Upper lobe of right lung (tissue), 1 donor: ENCODE measurements at places on chromosomes 12 and 14. TPM values are rescaled to one million over a fixed set of nuclear protein-coding genes. Genes with fewer than 3 reads are reported as not detected.

- no peaks in the 10 kb centered on the region for H3K36me3 ChIP-seq
- H3K27ac ChIP-seq, result no peak overlapping the region
- no peaks in the 10 kb centered on the region for H3K4me1 ChIP-seq
- no peak for DNase-seq
- no peaks in the 10 kb centered on the region for H3K27me3 ChIP-seq
- no peak overlapping the region for H3K4me3 ChIP-seq
Observed at GRCh38 chr14:38522724-38523123, 266.8 kb upstream of the CLEC14A start.

DNA sequence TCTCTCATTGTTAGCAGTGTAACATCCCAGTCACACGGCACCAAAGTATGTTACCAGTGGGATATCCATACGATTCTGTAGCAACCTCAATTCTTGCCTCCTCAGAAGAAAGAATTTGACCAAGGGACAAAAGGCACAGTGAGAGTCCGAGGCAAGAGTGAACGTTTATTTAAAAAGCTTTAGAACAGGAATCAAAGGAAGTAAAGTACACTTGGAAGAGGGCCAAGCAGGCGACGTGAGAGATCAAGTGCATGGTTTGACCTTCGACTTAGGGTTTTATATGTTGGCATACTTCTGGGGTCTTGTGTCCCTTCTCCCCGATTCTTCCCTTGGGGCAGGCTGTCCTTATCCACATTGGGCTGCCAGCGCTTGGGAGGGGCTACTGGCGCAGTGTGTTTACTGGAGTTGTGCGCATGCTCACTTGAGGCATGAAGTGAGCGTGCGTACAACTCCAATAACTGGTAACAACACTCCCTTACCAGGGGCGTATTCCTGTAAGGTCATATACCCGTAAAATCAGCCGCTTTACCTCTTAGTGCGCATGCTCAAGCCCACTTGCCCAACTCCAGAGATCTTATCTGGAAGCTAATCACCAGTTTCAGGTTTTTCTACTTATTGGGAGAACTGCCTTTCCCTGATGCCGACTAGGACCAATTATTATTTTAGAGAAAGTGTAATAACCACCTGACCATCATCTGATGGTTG lies 71.7 kb downstream of the FAR2 start:
- no peaks in the 10 kb centered on the region for H3K4me1 ChIP-seq
- H3K36me3 ChIP-seq, result no peaks in the 10 kb centered on the region
- no peak overlapping the region for H3K4me3 ChIP-seq
- H3K27ac ChIP-seq, result no peak overlapping the region
- no peaks in the 10 kb centered on the region for H3K27me3 ChIP-seq

- peaks cover 32% of the 10 kb centered on the region for H3K4me1 ChIP-seq
- no peak overlapping the region for H3K4me3 ChIP-seq
- no peaks in the 10 kb centered on the region for H3K27me3 ChIP-seq
- peak overlapping the region; percentile 56 for H3K27ac ChIP-seq
- no peaks in the 10 kb centered on the region for H3K36me3 ChIP-seq
- DNase-seq, result no peak
Observed at GRCh38 chr12:1217191-1217949, 226.3 kb downstream of the ERC1 start.

GRCh38 chr14:80300351-80300750 lies 89.0 kb upstream of the DIO2 start:
- H3K36me3 ChIP-seq, result no peaks in the 10 kb centered on the region
- no peak overlapping the region for H3K4me3 ChIP-seq
- no peak for DNase-seq
- H3K27ac ChIP-seq, result no peak overlapping the region

TAS2R13 gene
- total RNA-seq, result 1.3 TPM

MANSC4 gene
- total RNA-seq, result not detected

DNA sequence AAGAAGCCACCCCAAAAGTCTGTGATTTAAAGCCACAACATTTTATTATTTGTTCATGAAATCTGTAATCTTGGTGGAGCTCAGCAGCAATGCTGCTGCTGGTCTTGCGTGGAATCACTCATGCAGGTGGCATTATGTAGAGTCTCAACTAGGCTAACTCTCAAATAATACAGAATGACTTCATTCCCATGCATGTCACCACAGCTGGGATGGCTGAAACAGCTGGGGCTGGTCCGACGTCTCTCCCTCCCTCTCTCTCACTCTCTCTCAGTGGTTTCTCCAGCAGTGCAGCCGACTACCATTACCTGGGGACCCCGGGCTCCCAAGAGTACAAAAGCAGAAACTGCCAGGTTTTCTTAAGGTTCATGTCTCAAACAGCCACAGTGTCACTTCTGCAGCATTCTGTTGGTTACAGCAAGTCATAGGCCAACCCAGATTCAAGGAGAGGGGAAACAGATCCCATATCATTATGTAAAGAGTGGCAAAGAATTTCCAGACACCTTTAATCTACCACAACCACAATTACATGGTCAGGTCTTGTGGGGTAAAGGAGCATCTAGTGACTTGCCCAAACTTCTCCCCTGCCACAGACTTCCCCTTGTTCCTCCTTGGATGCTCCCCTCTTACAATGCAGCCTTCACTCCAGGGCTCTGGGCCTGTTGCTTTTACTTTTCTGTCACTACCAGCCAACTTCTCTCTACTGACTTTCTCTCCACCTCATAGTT lies 192.0 kb upstream of the HMGA2 start:
- no peaks in the 10 kb centered on the region for H3K36me3 ChIP-seq
- no peak overlapping the region for H3K4me3 ChIP-seq
- no peak for DNase-seq
